ENCODE measurements at places on chromosomes 2 and 18. TPM values are rescaled to one million over a fixed set of nuclear protein-coding genes. Genes with fewer than 3 reads are reported as not detected.

DNA sequence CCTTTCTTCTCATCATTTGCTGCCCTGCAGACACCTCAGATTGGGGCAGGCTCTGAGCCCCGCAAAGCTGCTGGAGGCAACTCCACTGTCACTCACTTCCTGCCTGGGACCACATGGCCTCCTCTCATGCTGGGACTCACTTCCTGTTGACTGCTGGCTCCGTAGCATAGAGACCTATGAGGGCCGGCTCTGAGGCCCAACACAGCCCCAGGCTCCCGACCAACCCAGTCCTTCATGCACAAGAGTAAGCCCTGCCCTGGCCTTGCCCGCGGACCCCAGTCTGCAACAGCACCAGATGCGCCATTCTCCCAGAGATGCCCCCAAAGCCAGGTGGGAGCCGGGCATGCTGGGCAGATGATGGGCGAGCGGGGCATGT, 55.7 kb downstream of the DNMT3A start:
- DNase-seq, result peak; percentile 59

GRCh38 chr18:63258749-63259566, 60.6 kb downstream of the BCL2 start:
- no peak for DNase-seq

GRCh38 chr18:79790996-79791972, 6.5 kb upstream of the KCNG2 start:
- DNase-seq, result no peak

DNA sequence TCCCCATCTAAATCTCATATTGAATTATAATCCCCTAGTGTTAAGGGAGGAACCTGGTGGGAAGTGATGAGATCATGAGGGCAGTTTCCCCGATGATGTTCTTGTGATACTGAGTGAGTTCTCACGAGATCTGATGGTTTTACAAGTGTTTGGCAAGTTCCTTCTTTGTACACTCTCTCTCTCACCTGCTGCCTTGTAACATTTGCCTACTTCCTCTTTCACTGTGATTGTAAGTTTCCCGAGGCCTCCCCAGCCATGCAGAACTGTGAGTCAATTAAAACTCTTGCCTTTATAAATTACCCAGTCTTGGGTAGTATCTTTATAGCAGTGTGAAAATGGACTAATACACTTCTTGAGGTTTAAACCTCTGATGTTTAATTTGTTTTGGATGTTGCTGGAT, 177.5 kb downstream of the CD8B2 start:
- DNase-seq, result no peak

DNA sequence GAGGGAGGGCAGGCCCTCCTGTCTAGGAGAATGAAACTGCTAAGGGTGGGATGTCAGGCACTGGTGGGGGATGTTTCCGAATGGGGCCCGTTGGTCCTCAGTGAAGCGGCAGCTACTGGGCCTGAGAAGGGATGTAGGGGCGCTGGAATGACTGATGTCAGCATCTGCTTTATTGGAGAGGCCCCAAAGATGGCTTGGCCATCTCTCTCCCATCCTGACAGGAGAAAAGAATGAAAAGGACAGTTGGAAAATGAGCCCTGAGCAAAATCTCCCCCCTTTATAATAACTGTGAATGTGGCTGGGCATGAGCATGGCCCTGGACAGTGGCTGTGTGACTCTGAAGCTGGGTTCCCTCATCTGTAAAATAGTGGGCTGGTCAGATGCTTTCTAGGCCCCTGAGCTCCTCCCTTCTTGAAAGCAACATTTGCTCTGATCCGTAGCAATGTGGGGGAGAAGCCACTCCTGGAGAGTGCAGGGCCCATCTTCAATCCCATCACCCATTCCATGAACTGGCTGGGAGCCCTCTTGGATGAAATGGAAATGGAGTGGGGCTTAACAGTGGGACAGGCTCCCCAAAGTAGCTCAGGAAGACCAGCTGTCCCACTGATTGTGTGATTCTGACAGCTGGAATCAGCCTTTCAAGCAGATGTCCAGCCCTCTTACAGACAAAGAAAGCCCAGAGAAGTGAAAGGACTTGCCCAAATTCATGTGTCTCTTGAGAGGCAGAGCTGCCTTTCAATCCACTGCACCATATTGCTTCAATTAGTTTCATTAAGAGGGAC, 232.7 kb upstream of the SMAD2 start:
- DNase-seq, result no peak

DNA sequence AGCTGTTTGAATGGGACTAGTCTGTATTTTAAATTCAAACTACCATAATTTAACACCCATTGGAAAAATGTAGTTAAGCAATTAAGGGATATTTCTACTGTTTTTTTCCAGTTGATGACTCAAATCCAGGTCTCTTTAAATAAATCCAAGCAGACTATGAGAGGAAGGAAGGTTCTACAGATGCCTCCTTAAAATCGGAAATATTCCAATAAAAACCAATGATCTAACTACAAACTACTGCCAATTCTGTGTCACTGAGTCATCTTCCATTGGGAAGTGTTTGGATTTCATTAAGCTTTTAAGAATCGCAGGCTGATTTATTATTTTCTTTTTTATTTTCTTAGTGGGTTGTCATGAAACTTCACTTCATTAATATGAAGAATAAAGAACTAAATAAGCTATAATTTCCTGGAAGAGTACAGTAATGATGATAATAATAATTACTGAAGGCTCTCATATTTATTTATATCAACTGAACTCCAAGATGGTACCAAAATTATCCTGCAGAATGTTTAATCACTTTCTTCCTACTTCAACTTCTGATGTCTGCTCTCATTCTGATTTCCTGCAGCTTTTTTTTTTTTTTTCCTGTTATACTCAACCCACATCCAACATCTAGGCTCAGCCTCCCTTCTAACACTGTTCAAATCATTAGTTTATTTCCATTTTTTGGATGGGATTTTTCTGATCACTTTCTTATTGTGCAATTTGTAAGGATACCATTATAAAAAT, 166.3 kb upstream of the FN1 start:
- no peak for DNase-seq

DNA sequence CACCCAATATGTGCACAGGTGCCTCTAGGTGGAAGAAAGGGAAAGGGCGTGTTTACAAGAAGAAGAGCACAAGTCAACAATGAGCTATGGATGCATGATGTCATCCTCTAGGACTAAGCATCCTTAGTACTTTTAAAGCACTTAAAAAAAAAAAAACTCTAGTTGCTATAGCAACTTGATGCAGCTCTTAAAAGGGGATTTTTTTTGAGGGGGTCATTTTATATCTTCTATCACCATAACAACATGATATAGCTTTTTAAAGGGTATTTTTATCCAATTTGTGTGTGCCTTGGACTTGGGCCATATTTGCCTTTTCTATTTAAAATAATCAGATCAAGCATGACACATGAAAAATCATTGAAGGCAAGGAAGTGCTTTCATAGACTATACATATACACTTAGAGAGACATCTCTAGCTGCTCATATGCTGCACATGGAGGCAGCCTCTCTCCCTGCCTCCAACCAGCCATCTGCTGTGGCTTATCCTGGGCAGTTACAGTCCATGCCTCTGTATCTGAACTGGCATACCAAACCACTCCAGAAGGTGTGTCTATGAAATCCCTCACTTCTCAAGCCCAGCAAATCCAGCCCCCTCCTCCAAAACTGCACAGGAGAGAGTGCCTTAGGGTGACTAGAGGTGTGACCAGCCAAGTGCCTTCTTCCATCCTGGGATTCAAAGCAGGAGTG, 165.4 kb downstream of the MSH2 start:
- no peak for DNase-seq

- DNase-seq, result no peak
Measured at GRCh38 chr2:29235411-29235810, 120.2 kb downstream of the CLIP4 start.

DNA sequence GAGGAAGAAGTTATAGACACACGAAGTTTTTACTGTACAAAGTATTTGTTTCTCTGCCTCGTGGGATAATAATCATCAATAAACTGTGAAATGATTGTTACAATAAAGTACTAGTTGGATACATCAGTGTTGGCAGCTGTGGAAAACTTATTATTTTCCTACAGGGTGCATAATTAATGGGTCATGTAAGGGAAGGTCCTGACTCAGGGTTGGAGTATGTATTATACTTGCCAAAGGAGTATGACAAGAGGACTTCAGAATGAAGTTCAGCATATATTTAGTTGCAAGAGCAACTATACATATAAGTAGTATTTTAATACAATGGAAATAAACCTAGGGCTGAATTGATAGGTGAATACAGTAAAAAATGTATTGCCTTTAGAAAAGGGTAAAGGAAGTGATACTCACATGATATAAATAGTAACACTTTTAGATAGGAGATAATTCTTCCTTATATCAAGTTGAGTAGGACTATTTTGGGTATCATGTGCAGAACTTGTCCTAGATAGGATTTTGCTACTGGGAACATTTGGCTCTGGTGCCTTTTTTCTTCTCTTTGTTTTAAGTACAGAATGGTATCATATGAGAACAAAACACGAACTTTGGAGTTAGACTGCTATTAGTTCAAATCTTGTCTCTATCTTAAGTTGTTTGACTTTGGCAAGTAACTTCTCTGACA, 79.1 kb downstream of the PLCL1 start:
- no peak for DNase-seq

GRCh38 chr2:160309585-160309984, 109.5 kb upstream of the ITGB6 start:
- DNase-seq, result no peak

GRCh38 chr2:145807968-145808367, 1288.0 kb upstream of the ZEB2 start:
- no peak for DNase-seq

Gene HNRNPA3
- total RNA-seq, result 162 TPM

Gene TCF7L1
- not detected for total RNA-seq

DNA sequence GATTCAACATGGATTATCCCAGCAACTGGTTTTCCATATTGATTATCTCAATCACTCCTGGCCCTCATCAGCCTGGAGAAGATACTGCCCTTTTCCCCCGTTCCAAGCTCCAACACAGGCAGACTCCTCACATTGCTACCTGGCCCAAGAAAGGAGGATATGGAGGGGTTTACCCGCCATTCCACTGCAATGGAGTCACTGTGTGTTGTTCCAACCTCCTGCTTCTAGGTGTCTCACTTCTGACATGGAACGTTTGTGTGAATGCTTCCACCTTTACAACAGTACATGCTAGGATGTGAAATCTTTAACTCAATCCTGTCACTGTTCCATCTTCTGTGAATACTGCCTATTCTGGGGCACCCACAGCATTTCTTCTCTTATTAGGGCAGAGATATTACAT, 36.7 kb downstream of the RMP24 start:
- no peak for DNase-seq

Gene DNER
- total RNA-seq, result not detected

Gene CPO
- total RNA-seq, result not detected

- DNase-seq, result no peak
Measured at GRCh38 chr18:12819322-12819721, 64.7 kb downstream of the PTPN2 start.

- DNase-seq, result no peak
Measured at GRCh38 chr2:143083636-143084035, 45.6 kb upstream of the ARHGAP15 start.

DNA sequence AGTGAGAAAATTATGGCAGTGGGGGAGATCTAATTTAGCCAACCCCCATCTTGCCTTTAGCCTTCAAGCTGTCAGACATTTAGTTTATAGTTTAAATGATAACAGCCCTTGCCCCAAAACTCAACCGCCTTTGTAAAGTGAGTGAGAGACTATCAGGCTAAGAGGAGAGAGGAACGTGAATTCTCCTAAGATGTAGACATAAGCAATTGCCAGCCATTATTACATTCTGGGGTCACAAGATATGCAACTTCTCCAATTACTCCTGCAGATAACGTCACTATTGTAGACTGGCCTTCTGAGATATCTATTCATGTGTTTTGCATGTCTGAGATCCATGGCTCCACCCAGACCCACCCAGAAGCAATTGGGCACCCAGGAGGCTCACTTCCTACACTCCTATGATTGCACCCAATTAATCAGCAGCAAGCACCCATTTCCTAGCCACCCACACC, 307.3 kb downstream of the NBAS start:
- DNase-seq, result no peak

GRCh38 chr2:218805627-218806026, 23.7 kb downstream of the CYP27A1 start:
- no peak for DNase-seq

DNA sequence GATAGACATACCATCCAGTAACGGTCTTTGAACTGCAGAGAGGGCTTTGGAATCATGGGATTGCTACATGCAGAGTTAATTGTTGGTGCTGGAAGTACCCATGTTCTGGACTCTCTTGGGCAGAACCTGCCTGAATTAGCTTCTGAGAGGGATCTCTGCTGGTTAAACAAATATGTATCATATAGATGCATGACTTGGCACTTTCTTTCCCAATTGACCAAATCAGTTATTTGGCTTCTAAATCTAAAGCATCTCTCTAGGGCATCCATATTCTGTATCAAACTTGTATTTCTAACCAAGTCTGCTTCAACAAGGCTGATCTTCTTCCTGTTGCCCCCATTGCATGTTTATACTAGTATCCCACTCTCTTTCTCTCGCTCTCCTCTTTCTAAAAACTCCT, 336.7 kb upstream of the CELF4 start:
- DNase-seq, result no peak

DNA sequence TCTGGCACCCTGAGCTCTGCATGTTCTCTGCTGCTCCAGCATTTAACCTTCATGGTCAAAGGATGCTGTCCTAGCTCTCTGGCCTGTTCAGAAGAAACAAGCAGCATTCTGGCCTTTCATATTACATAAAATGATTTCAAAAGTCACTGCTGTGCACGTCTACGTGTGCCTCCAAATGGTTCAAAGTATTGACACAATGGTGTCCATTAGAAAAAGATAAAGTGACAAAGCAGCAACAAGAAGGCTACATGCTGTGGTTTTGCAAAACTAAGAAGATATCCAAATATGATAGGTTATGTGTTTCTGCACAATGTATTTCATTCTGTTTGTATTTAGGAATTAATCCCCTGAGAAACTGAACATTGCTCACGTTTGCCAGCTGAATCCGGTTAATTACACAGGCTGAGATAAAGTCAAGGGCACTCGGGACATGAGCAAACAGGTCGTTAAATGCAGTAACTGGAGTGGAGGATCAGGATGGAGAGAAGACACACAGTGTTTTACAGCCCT, 258.5 kb downstream of the DOK6 start:
- no peak for DNase-seq

- peak; percentile 1 for DNase-seq
Measured at GRCh38 chr2:167196461-167197252, 308.4 kb downstream of the XIRP2 start.

Gene ZSWIM2
- not detected for total RNA-seq

Gene EFR3B
- not detected for total RNA-seq

- no peak for DNase-seq
Measured at GRCh38 chr2:47078541-47079482, 76.3 kb downstream of the STPG4 start.

DNA sequence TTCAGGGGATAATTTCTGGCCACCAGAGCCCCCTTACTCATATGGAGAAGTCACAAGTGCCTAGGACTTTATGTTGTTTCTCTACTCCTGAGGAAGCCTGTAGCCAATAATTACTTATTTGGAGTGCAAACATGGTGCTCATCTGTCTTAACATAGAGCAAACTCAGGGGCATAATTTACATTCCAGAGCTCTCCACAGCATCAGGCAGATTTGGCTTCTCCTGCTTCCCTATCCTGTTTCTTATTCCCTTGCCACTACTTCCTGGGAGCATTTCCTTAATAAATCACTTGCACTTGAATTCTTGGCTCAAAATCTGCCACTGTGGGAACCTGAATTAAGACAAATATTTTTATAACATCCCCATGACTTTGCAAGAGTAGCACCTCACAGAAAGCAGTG, 960.9 kb downstream of the SOCS6 start:
- DNase-seq, result no peak

Measured in CD4-positive, alpha-beta T cell (primary cell).